ENCODE measurements at places on chromosomes 2 and 18.

- no peak for DNase-seq
Measured at GRCh38 chr2:241770185-241770935, 6.3 kb upstream of the GAL3ST2 start.

DNA sequence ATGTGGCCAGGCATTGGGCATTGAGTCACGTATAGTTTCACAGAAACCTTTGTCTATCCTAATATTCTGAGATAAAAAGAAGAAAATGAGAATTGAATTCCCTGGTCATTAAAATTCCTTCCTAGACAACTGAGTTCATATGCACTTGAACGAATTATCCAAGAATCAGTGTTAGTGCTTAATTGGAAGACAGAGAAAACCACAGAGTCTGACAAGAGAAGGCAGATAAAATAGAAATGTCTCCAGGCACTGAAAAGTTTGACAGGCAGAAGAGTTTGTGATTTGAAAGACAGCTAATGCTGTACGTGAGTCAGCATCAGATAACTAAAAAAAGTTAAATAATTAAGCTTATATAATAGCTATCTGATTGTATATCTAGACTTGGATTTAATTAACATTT lies 47.7 kb upstream of the TRIB2 start:
- no peak for DNase-seq

- DNase-seq, result no peak
Measured at GRCh38 chr2:88680266-88680902, 11.1 kb upstream of the RPIA start.

DNA sequence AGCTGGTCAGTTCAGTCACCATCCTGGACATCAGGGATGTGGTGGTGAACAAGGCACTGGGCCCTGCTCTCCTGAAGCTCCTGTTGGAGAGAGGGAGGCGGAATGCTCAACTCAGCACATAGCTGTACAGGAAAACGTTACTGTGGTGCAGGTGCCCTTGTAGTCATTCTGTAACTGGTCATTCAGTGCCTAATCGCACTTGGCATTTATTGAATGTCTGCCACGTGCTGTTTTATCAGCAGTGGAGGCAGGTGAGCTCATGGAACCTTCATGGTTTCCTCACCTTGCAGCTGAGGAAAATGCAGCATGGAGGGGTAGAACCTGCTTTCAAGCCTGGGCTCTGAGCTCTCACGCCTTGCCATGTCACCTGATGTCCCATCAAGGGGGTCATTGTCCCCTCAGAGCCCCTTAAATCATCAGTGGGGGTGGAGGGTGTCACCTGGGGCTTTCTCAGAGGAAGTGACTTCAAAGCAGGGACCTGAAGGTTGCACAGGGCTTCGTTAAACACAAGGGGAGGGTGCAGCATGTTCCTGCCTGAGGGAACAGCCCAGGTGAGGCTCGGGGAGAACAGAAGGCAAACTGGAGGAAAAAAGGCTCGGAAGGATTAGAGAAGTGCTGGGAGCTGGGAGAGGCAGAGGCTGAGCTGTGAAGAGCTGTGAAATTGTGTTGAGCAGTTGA lies 56.0 kb upstream of the RPL31 start:
- no peak for DNase-seq

GRCh38 chr2:64930258-64930671 lies 58.9 kb upstream of the SLC1A4 start:
- no peak for DNase-seq

DNA sequence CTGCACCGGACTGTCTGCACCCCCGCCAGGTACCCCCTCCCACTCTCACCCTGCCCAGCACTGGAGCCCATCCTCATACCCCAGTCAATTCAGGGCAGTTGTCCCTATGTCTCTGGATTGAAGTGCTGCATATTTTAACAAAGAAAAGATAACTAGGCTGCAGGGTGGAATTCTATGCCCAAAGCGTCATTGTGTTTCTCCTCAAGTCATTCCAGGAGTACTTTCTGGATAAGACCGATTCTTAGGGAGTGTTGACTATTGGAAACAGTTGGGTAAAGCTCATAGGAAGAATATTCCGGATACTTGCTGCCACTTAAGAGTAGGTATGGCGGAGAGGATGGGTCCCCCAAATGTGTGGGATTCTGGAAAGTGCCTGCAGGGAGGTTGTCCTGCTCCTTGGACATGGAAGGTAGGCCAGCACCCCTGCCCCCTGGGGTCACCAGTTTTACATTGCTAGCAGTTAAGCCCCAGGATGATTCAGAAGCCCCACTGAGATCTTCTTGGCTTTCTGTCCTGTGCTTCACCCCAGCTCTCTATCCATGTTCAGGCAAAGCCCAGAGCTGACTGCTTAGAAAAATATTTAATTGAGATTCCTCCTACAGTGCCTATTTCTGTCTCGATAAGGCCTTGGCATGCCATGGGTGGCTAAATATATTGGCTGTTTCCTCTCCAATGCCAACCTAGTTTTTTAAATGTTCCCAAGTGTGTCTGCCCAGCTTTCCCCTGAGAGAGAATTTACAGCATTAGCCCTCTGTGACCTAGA lies 48.2 kb downstream of the RPL37A start:
- DNase-seq, result no peak

GRCh38 chr2:18998491-18998890 lies 359.9 kb downstream of the OSR1 start:
- DNase-seq, result no peak

- no peak for DNase-seq
Measured at GRCh38 chr2:47664817-47665216, 118.1 kb upstream of the MSH6 start.

GRCh38 chr2:38244301-38244700 lies 132.8 kb downstream of the ATL2 start:
- no peak for DNase-seq

DNA sequence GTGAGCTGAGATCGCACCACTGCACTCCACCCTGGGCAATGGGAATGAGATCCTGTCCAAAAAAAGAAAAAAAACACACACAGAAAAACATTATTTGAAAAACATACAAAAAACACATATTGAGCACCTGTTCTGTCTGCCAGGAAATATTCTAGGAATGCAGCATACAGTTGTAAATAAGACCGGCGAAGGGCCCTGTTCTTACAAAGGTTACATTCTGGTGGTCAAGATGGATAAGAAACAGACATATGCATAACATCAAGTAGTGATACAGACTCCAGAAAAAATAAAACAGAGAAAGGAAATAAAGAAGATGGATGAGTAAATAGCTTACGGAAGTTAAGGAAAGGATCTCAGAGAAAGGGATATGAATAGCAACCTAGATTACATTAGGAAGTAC lies 159.8 kb downstream of the GALNT3 start:
- no peak for DNase-seq
